Hepatocyte (in vitro differentiated cells): ENCODE measurements at places on chromosomes 11 and 22. TPM values are rescaled to one million over a fixed set of nuclear protein-coding genes. Genes with fewer than 3 reads are reported as not detected.

The LMNTD2 gene
- 3.4 and 7.3 TPM in 2 replicates for total RNA-seq

The BDNF gene
- 8.8 and 9.0 TPM in 2 replicates for total RNA-seq

GRCh38 chr22:31436132-31436531 lies 36.7 kb downstream of the DRG1 start:
- no peak for DNase-seq

The VPS11 gene
- 31.8 and 36.9 TPM in 2 replicates for total RNA-seq

The MS4A4A gene
- total RNA-seq, result 1.8 and 5.3 TPM in 2 replicates

The NXPE1 gene
- total RNA-seq, result 0.90 and 3.3 TPM in 2 replicates

The GNAZ gene
- 4.1 and 4.5 TPM in 2 replicates for total RNA-seq

DNA sequence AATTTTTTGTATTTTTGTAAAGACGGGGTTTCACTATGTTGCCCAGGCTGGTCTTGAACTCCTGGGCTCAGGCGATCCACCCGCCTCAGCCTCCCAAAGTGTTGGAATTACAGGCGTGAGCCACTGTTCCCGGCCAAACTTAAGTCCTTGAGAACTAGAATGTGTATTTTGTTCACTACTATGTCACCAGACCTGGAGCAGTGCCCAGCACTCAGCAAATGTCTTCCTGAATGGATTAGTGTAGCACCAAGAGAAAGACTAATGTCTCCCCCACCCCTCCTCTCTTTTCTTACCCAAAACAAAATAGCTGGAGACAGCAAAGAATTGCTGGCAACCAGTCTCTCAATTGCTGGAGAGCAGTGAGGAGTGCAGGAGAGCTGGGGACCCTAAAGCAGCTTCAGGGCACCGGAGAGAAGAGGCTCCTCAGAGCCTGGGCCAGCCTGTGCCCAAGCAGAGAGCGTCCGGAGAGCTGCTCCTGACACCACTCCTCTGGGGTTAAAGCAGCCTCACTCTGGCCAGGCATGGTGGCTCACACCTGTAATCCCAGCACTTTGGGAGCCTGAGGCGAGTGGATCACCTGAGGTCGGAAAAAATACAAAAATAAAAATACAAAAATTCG lies 14.9 kb downstream of the SLC25A18 start:
- DNase-seq, result no peak

DNA sequence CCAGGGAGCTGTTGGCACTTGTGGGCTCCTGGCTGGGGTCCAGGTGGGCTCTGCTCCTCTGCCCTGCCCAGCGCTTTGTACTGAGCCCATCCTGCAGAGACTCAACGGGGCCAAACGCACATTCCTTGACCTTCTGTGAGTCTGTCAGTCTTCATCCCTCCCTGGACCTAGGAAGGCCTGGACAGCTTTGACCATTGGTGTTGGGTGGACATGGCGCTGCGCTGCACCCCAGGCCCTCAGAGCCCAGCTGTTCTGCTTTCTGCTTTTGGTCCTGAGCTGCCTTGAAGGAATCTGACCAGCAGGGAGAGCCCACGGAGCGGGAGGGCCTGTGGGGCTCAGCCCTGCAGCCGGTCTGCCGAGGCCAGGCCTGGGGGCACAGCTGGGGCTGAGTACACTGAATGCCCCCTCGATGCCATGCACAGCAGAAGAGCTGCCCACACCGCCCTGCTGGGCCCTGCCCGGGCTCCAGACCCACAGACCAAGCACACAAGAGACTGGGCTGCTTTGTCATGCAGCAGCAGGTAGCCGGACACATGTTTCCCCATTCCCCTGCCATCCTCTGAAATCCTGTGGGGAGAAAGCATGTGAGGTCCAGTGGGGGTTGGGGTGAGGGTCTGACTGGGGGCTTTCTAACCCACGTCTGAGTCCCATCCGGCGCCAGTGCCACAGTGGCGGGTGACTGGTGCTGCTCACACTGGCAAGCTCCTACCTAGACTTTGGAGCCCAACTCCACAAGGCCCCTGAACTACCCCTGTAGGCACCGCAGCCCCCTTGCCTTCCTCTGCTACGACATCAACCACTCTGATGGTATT lies 24.1 kb upstream of the CCDC188 start:
- DNase-seq, result peak; percentile 38

DNA sequence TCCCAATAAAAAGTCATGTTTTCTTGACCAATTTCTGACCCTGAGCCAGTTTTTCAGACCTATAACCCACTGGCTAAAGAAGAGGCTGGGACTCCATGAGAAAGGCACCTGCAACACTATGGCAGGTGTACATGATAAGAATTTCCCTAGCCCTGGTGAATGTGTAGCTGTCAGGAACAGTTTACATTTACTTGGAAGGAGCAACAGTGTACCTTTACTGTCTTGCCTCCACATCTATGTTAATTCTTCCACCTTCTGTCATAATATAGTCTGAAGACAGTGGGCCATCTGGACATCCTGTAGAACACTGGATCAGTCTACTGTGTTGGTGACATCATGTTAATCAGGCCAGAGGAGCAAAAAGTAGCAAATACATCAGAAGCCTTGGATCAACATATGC lies 72.1 kb upstream of the CD82 start:
- no peak for DNase-seq

The DAGLA gene
- total RNA-seq, result 5.5 and 8.9 TPM in 2 replicates

DNA sequence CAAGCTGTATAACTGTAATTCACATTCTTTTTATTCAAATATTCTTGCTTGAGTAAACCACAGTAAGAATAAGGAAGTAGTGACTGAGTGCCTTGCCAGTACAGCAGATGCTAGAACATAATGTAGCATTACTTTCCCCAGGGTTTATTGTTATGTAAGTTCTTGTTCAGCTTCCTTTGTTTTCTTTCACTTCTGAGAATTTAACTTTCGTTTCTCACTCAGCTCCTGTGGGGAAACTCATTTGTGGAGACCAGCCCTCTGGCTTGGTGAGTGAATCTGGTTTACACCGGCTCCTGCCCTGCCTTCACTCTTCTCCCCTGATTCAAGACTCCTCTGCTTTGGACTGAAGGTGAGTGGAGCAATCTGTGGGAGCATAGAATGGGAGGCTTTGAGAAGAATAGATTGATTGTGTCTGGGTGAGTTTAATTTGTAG lies at the start of gene TRIM22:
Gene TRIM22 (plus strand): TSS at position 240 of the 433 bp plus-strand sequence. CDS start 6,443 bp downstream, outside the sequence.
- DNase-seq, result peak; percentile 32

The ABCG4 gene
- not detected in 2 replicates for total RNA-seq

- DNase-seq, result no peak
Observed at GRCh38 chr11:69293819-69294505, at the start of gene MYEOV. TSS of gene MYEOV (plus strand) at chr11:69294155. CDS start at chr11:69295355, 1,200 bp downstream.

GRCh38 chr11:84465040-84465439 lies 1162.1 kb downstream of the DLG2 start:
- no peak for DNase-seq

DNA sequence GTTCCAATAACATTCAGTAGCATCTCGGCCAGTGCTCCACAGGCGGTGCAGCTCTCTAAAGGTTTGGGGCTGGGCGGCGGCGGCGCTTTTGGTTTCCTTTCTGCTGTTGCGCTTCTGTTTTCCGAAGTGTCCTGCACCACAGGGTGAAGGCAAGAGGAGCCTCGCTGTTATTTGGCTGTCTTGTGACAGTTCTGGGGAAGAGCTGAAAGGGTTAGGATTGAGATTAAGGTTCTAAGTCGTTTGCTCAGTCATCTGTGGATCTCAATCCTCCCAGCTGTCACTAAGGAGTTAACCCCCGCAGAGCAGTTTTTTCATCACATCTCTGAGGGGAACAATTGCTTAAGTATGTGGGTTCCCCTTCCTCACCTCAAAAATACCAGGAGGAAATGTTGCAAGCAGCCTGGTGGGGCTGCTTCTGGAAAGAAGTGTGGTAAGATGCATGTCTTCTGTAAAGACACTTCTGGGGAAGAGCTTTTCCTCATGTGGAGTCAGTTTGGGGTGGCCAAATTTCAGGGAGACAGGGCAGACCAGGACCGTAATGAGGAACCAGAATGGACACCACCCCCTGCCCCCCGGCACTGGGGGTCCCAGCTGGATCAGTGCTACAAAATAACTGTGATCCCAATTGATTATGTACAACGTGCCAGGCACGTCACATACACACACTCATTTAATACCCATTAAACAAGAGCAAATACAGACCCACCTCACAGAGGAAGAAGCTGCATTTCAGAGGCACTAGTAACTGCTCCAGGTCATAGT lies 14.2 kb downstream of the TMEM121B start:
- no peak for DNase-seq

The PATE2 gene
- not detected in 2 replicates for total RNA-seq

- no peak for DNase-seq
Observed at GRCh38 chr11:87081358-87081757, 43.6 kb downstream of the TMEM135 start.

- peak; percentile 82 for DNase-seq
Observed at GRCh38 chr11:125404811-125405790, 91.0 kb downstream of the FEZ1 start.

- no peak for DNase-seq
Observed at GRCh38 chr11:34856251-34856650, 59.9 kb downstream of the APIP start.

DNA sequence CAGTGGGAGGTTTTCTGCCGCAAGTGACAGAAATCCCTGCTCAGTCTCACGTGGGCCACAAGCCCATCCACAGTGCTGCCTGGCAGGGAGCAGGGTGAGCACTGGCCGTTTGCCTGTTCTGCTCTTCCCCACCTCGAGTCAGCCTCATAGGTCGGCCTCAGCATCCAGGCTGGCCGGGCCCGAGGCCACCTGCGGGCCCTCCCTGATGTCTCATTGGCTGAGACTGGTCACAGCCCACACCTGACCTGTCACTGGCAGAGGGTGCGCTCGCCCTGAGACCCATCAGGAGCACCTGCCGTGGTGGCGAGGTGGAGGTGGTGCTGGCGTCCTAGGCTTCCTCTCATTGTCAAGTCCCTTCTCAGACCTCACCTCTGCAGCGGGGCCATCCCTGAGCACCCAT lies 72.1 kb downstream of the ELFN2 start:
- DNase-seq, result no peak

The CALCB gene
- total RNA-seq, result 0.50 and 0.72 TPM in 2 replicates

DNA sequence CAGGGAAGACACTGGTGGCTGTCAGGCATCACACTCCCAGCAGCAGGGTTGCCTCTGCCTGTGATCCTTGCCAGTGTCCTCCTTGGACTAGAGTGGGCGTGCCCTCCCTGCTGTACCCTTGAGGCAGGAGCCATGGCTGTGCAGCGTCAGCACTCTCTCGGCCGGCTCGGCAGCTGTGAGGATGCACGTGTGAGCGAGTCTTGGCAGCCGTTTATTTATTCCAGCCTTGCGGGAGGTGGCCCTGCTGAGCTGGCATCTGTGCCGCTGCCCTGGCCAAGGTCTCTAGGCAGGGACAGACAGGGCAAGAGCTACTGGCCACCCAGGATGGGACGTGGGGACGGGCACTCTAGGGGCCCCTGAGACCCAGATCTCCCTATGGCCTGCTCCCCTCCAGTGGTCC lies 33.9 kb downstream of the TSPAN4 start:
- DNase-seq, result no peak

DNA sequence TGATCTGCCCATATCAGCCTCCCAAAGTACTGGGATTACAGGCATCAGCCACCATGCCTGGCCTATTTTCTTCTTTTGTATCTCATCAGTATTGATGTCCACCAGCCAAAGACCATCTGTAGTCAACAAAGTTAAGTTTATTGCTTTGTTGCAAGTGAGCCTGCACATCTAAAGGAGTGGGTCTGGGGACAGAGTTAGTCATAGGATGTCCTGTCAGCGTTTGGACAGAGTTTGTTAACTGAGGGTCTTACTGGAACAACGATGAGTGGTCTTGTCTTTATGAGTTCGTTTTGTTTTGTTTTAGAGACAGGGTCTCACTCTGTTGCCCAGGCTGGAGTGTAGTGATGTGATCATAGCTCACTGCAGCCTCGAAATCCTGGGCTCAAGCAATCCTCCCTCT lies 40.6 kb upstream of the SEPTIN5 start:
- no peak for DNase-seq

The CD248 gene
- 19.9 and 24.6 TPM in 2 replicates for total RNA-seq

- DNase-seq, result no peak
Observed at GRCh38 chr22:46417769-46418168, 82.3 kb downstream of the TRMU start.

The BCO2 gene
- total RNA-seq, result 23.9 and 30.8 TPM in 2 replicates

GRCh38 chr11:31720671-31721365 lies 90.3 kb downstream of the PAX6 start:
- no peak for DNase-seq

The DDB1 gene
- 207 and 215 TPM in 2 replicates for total RNA-seq

GRCh38 chr22:46068181-46068592 lies 82.1 kb upstream of the PPARA start:
- no peak for DNase-seq

DNA sequence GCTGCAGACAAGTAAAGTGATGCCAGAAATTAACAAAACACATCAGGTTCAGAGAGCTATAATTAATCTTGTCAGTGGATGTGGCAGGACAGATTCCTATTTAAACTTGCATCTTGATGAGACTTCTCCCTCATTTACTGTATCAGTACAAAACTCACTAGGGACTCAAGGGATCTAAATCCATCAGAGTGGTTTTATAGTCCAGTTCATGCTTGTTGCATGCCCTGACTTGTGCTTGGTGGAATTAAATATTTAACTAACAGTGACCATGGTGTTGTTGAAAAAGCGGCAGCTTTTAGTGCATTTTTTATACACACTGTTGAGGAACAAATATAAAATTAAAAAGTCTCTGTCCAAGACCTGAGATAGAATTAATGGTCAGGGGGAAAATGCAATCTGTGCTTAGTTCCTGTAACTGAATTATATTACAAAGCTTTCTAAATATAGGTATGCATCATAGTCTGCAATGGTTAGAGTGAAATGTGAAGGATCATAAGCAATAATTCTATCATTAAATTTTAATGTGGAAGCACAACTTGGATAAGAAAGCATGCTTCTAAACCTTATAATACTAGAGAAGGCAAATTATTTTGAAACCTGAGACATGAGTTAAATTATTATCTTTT lies 1475.5 kb upstream of the TENM4 start:
- DNase-seq, result no peak

The UPK2 gene
- 2.2 and 3.6 TPM in 2 replicates for total RNA-seq

The PNPLA5 gene
- 0.57 TPM in 1 of 2 replicates, not detected in the other for total RNA-seq

The TYR gene
- total RNA-seq, result not detected in 2 replicates

The SLC22A12 gene
- total RNA-seq, result not detected in 2 replicates

- no peak for DNase-seq
Observed at GRCh38 chr11:109023036-109023435, 358.2 kb downstream of the DDX10 start.

DNA sequence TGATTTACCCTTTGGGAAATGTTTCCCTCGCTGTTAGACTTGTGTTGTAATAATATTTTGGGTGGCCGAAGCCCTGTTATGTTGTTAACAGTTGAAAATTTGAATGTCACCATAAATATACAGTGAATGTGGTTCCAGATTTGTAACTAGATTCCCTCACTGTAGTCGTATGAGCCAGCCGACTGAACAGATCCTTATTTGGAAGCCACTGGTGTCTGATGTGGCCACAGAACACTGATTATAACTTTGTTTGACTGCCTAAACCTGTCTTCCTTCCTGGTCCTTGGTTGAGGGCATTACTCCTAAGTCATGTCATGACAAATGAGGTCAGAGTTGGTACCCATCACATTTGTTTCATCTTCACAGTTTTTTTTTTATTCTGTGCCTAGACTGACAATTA lies 45.4 kb downstream of the YAP1 start:
- DNase-seq, result no peak

- no peak for DNase-seq
Observed at GRCh38 chr11:130635937-130636630, 187.6 kb downstream of the ADAMTS15 start.

DNA sequence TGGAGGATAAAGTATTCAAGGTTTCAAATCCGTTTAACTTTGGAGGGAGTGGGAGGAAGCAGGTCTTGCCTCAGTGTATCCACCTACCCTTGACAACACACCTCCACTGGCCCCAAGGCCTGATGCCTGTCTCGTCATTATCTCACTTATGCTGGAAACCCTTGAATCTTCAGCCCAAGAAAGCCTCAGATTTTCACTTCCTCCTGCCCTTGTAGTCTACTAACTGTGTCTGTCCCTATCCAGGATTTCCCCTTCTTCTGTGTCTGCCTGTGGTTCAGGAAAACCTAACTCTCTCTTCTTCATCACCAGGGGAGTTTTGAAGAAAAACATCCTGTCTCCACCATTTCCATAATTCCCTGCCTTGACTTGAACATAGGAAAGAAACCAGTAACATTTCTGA lies 56.1 kb downstream of the SYT9 start:
- no peak for DNase-seq
